ENCODE measurements at places on chromosomes 6 and 20.
A peak's percentile ranks its signal among the peaks of the same experiment; 100 is the strongest.

DNA sequence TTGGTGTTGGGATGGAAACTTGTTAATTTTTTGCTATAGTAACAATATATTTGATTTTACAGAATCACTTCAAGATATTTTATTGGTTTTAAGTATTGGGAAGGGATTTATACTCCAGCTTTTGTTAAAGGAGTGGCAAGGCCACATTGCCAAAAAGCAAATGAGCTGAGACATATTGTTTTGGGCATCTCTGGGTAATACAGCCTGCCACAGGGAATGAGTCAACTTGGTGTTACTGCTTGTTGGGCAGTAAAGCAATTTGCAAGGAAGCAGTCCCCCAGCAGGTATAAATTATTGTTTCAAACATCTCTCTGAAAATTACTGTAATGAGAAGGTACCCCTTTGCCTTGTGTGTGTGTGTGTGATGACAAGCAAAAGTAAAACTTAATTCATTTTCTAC is 868.3 kb upstream of the FLRT3 start:
- no peak for DNase-seq

DNA sequence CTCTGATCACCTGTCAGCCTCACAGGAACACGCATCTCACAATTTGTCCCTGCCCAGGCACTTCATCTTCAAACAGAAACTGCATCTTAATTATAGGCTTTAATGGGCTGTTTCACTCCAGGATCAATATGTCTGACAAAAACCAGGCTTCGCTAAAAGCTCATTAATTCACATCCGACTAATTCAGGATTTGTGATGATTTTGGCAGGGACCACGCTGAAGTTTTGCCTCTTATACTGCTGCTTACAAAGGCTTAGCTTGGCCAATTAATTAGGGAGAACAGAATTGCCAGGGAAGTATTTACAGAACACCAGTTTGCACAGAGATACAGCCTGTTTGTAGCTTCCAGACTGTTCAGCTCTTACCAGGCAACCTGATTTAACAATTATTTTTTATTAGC is 541.0 kb upstream of the SPTLC3 start:
- DNase-seq, result no peak

- DNase-seq, result peak; percentile 35
These were observed 1.2 kb downstream of the MYB start for GRCh38 chr6:135182071-135183001.

DNA sequence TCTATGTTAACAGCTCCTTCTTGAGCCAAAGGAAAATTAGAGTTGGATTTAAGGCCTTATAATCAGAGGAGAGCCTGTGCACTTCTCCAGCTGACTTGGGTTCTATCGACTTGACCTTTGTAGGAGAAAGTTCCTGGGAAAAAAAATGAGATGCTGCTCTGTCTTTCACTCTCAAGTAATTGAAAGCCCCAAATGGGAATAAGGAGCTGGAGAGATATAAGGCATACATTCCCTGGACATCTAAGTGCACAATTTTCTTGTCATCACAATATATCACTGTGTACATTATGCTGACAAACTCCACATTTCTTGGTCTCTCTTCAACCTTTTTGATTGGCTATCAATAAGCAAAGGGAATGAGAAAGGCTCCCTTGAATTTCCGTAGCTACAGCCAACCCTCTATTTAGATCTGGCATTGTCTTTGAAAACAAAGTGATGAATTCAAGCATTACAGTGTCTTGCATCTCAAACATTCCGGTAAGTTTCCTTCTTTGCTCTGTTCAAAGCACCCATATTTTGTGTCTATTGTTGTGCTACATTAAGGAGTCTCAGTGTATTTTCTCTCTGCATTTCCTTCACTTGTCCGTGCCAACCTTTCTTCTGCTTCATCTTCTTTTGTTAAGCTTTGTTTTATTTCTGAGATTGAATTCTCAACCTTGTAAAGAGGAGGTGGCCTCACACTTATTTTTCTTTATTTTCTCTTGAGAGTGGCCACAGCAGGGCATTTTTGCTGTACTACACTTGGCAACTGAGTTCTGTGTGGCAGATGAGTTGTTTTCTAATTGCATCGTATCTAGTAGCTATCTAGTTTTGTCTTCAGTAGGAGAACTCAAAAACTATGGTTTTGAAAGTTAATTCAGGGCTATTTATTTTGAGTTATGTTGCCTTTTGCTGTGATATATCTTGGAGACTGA is 450.3 kb upstream of the MAN1A1 start:
- DNase-seq, result no peak

- DNase-seq, result no peak
These were observed 29.9 kb upstream of the SMOC2 start for GRCh38 chr6:168411130-168411529.

GRCh38 chr6:4846387-4846786 is 70.2 kb downstream of the CDYL start:
- DNase-seq, result no peak
